ENCODE measurements at places on chromosomes 3 and 15.

GRCh38 chr3:184620475-184621119, 59.0 kb downstream of the EPHB3 start:
- no peak for DNase-seq

GRCh38 chr15:60935130-60935529, 294.0 kb downstream of the RORA start:
- DNase-seq = no peak

DNA sequence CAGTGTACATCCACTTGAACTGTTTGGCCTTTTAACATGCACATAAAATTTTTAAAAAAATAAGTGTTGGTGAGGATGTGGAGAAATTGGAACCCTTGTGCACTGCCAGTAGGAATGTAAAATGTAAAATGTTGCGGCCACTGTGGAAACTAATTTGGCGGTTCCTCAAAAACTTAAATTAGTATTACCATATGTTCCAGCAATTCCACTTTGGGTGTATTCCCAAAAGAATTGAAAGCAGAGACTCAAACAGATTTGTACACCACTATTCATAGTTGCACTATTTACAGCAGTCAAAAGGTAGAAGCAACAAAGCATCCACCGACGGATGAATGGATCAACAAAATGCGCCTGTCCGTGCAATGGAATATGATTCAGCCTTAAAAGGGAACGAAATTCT, 55.2 kb upstream of the SEC61A1 start:
- DNase-seq = no peak

DNA sequence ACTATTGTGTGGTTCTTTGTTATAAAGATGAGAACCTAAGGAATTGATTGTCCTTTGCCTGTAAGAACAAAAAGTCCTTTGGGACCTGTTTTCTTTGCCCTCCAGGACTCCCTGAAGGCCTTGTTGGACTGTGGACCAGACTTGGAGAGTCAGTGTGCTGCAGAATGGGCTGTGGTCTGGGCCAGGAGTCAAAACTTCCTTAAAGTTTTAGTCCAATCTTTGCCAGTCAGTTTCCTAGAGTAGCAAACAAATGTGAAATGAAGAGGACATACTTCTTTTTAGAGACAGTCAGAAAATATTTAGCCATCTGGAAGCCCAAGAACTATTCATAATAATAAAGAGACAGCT, 45.4 kb downstream of the PDE8A start:
- no peak for DNase-seq

DNA sequence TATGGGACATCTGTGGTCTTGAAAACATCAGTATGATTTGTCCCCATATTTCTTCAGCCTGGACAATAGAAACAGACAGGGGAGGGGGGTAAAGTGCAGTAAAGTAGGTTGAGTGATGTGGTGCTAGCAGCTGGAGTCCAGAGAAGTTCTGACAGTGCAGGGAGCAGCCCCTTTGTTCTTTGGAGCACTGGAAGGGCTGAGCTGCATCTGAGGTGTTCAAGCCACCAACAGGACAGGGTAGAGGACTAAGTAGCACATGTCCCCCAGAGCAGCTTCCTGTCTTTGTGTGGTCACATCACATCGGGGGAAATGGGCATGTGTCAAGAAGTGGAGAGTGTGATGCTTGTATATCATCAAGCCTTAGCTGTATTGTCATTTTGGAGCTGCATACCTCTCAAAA, 12.1 kb downstream of the MRPS22 start:
- DNase-seq = no peak

- DNase-seq = no peak
Measured at GRCh38 chr15:49083401-49084284, 37.4 kb upstream of the SECISBP2L start.
